ENCODE measurements at places on chromosomes 1 and 21.
A peak's percentile ranks its signal among the peaks of the same experiment; 100 is the strongest.

DNA sequence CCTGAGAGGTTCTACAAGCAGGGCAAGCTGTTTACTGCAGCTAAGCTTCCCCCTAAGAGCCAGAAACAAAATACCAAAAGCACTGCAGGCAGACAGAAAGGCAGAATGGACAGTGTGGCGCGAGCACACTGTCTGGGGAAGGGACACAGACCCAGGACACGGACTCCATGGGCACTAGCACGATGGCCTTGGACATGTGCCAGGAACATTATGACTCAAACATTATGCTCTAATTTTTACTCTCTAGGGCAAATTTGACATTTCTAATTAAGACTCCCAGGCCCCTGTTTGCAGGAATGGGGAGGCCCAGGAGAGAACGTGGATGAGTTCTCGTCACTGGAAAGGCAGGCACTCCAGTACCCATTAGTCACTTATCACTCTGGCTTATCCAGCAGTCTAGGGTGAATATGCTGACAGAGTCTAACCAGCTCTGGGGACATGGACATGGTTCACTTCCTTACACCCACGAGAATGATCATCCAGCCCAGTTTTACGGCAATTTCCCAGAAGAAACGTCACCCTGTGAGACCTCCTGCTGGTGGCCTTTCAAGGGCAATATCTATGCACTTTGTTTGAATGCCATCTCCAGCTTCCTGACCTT is 45.1 kb downstream of the CAPN8 start:
- no peak for DNase-seq

GRCh38 chr1:85992791-85993190 is 163.8 kb downstream of the COL24A1 start:
- no peak for DNase-seq

- DNase-seq, result no peak
Measured at GRCh38 chr21:24369278-24369677, 1238.0 kb downstream of the MRPL39 start.

DNA sequence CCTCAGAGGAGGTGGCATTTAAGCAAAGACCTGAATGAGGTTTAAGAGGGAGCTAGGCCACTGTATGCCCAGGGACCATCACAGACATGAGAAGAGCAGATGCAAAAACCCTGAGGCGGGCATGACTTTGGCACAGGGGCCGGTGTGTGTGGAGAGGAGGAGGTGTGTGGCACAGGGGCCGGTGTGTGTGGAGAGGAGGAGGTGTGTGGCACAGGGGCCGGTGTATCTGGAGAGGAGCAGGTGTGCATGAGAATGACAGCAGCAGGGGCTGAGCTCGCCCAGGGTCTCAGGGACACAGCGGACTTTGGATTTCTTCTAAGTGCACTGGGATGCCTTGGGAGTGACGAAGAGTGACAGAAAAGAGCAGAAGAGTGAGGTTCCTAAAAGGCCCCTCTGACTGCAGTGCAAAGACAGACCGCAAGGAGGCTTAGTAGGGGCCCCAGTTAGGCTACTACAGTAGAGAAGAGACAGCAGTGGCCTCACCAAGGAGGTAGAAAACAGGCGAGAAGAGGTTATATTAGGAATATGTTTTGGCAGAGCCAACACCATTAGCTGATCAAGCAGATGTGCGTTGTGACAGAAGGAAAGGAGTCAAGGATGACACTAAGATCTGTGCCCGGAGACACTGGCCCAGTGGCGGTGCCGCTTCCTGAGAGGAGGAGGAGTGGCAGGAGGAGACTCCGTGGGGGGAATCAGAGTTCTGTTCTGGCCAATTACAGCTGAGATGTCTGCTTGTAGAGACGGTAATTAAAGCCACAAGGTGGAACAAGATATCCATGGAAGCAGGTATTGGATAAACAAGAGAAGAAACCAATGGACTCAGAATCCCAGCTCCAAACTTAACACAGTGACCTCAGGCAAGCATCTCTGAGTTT is 18.4 kb downstream of the ZBTB17 start:
- no peak for DNase-seq

GRCh38 chr1:76474922-76475321 is 392.4 kb upstream of the ST6GALNAC5 start:
- DNase-seq, result no peak

- DNase-seq, result no peak
Measured at GRCh38 chr21:39730418-39731157, 14.4 kb upstream of the IGSF5 start.

DNA sequence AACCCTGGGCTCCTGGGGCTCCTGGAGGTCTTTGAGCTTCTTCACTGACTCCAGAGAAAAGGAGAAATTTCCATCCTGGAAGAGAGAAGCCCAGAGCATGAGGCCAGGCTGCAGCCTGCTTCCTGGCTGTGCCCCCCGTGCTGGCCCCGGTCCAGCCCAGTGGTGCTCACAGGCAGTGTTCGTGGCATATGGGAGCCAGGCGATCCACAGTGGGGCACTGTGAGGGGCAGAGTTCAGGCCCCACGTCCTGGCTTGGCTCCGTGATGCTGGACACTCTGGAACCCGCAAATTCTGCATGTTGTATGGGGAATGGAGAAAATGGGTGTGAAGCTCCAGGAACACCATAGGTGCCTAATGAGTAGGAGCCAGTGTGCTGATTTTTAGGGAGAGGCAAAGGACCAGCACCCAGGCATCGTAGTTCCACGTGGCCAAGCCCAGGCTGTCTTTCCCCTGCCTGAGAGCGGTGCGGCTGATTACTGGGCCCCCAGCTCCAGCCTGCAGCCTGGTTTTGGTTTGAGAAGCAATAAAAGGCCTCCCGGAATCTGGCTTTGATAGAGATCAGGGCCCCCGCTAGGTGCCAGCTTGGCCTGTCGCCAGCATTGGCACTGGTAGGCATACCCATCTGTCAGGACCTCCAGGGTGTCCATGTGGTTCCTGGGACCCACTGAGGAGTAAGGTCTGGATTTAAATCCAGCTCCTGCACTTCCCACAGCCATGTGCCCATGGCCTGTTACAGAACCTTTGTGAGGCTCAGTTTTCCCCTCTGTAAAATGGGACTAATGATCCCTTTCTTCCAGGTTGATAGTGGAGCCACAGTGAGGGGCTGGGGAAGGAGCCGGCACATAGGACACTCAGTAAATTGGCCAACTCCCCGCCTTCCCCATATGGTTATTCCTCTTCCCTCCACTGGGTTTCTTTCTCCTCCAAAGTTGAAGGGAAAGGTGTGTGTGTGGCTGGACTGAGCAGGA is 725 bp downstream of the GUCA2A start:
- DNase-seq, result no peak

- no peak for DNase-seq
Measured at GRCh38 chr1:173893611-173894010, 23.5 kb downstream of the SERPINC1 start.

DNA sequence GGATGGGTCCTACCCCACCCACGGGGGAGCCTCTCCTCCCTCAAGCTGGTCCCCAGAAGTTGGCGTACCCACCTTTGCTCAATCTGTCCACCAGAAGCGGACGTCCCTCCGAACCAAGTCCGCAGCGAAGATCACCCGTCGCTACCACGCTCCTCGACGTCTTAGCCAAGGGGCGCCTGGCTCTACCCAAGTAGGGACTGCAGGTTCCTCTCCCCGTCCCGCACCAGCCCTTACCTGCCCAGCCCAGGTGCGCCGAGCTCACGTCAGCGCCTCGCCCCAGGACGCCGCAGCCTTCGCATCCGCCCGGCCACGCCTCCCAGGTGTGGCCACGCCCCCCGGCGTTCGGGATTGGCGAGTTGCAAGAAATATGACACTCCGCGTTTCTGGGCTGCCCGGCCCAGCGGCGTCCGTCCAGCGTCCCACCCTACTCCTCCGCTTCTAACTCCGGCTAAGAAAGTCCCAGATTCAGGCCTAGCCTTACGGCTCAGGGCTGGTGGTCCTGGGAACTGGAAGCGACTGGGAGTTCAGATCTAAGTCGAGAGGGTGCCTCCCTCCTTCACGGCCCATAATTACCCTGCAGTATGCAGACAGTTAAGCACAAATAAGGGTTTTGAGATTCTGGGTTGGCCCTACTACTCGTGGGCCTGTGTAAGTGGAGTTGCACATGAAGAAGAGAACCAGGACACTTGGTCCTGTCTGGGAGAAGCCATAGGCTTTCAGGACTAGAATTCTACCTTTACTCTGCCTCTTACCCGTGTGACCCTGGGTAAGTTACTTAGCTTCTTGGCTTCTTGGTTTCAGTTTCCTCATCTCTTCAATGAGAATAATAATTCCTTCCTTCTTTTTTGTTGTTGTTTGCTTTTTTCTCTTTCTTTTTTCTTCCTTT is at the start of gene IRF6:
TSS of gene IRF6 (minus strand) at position 268 of the 886 bp plus-strand sequence. CDS start 4,729 bp downstream, outside the sequence.
- DNase-seq, result no peak

DNA sequence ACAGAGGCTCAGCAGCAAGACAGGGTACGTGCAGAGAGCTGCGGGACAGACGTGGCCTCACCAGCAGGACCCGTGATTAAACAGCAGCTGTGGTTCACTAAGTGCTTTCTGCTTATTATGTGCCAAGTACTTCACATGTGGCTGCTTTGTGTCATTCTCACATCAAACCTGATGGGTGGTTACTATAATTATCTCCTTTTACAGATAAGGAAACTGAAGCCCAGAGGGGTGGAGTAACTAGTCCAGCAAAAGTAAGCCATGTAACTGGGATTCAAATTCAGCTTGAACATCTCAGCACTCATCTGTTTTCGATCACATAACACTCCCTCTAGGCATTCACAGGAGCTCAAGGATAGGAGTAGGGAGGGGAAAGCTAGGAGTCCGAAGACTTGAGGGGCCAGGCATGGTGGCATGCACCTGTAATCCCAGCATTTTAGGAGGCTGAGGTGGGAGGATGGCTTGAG is 50.8 kb upstream of the CLIC4 start:
- peak; percentile 79 for DNase-seq

DNA sequence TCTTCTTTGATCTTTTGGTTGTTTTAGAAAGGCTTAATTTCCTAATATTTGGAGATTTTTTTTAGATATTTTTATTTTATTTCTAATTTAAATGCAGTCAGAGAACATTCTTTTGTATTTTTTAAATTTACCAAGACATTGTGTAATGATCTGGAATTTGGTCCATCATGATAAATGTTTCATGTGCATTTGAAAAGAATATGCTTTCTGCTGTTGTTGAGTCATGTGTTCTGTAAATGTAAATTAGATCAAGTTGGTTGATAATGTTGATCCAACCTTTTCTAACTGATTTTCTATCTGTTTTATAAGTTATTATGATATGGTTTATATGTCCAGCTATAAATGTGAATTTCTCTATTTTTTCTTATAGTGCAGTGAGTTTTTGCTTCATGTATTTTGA is 19.8 kb downstream of the UTS2 start:
- no peak for DNase-seq

- peak; percentile 38 for DNase-seq
Measured at GRCh38 chr1:98794196-98794886, 132.8 kb downstream of the SNX7 start.

GRCh38 chr21:28280611-28281010 is 712.1 kb downstream of the LTN1 start:
- no peak for DNase-seq

DNA sequence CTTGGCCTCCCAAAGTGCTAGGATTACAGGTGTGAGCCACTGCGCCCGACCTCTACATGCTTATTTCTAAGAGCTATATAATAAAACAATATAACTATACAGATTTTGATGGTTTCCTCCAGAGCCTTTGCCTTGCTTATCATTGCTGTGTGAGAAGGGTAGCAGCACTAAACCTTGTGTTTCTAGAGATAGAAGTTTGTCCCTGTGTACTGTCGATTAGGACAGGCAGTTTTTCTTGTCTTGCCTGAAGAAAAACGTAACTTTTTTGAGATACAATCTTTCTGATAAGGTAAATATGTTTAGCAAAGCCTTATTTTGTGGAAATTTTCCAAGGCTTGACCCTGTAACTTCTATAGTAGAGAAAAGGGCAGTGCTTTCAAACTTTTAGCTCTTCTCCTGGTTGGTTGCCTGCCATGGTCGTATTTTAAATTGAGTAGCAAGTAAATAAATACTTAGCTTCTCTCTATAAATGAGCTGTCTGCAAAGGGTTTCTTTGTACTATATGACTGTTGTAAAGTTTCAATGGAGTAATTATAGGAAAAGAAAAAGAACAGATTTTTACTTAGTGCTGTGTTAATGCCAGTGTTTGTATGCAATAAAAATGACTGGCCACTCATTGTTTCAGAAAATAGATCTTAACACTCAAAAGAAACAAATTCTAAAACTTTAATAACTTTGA is 86.4 kb upstream of the CACYBP start:
- DNase-seq, result no peak

DNA sequence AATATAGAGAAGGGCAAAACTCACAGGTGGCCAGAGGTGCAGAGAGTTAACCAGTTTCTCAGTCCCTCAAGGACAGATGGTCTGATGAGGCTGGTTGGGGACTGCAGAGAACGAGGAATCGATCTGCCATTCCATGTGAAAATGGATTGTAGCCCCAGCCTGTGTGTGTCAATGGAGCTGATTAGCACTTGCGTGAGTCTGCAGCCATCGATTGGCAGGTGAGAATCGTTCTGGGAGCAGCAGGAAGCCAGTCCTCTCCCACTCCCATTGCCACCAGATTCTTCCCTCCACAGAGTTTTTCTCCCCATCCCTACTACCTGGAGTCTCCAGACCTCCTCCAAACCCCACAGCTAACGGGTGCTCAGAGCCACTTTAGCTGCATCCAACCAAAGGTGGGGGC is 18.3 kb upstream of the PSMB2 start:
- DNase-seq, result no peak

DNA sequence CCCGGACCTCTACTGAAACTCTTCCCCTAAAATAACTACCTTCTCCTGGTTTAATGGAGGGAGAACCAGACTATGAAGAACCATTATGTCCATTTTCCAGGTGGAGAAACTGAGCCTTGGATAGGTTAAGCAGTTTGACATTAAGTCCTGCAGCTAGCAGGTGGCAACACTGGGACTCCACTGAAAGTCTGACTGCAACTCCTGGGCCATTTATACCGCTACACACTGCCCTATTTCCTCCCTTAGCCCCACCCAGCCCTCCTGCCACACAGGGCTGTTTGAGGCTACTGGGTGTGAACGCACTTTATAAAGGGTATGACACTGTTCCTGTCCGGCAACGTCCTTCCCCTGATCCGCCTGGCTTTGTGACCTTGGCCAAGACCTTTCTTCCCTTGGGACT is 511 bp upstream of the INPP5B start:
- no peak for DNase-seq

GRCh38 chr1:60296794-60297193 is 223.2 kb upstream of the C1orf87 start:
- no peak for DNase-seq

- no peak for DNase-seq
Measured at GRCh38 chr1:219223496-219223895, 49.8 kb downstream of the LYPLAL1 start.

DNA sequence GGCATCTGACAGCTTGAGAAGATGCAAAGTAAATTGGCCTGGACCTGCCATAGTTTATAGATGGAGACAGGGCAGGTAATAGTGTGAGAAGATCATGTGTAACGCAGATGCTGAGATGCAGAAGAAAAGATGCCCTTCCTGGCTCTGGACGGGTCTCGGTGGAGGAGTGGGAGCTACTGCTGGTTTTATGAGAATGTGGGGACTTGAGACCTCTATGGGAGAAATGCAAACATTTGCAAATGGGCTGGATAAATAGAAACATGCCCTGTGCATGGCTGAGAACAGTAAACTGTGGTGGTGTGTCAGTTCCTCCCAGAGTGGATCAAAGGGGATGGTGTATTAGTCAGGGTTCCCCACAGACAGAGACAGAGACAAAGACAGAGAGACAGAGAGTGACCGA is 21.9 kb downstream of the UBASH3A start:
- DNase-seq, result no peak

All from NCI-H2227 treated with DMSO at 0.1 percent for 48 hours (cell line).